Right renal cortex interstitium (tissue), 3 donors: ENCODE measurements at places on chromosomes 3 and 15. TPM values are rescaled to one million over a fixed set of nuclear protein-coding genes. Genes with fewer than 3 reads are reported as not detected.

DNA sequence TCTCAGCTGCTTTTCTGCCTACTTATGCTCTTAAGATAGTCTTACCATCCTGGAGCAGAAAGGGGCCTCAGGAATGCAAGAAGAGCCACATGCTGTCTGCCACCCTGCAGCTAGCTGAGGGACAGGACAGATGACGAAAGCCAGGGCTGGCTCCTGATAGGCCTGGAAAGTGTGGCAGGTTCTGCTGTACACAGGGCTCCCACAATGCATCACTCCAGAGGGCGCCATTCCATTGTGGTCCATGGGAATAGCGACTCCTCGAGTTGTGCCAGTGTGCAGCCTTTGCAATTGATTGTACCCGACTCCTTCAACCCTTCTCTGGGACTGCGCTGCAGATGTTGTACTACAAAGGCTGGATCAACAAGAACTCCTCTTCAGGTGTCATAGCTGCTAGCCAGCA lies 11.2 kb downstream of the ACAN start:
- DNase-seq: no peak

DNA sequence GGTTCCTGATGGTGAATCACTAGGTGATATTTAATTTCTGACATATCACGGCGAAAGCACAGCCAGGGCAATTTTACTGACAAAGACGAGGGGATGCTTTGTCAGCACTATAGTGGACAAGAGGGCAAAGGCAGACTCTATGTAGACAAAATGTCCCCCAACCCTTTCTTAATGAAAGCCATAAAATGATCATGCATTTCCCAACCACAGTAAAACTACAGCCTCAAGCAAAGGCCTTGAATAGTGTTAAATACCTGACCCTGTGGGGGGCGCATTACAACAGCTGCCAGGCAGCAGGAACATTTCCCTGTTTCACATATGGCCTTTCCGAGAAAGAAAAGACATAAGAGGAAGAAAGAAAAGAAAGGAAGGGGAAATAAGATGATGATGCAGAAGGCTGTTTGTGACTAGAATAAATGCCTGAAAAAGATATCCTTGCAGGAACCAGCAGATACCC lies 49.5 kb downstream of the GLDN start:
- no peak for DNase-seq

- peak; percentile 70 for DNase-seq
These were observed 1.0 kb upstream of the ATP1B3 start for GRCh38 chr3:141875374-141875892.

GRCh38 chr3:129812589-129812988 lies 80.9 kb downstream of the TMCC1 start:
- DNase-seq: no peak

DNA sequence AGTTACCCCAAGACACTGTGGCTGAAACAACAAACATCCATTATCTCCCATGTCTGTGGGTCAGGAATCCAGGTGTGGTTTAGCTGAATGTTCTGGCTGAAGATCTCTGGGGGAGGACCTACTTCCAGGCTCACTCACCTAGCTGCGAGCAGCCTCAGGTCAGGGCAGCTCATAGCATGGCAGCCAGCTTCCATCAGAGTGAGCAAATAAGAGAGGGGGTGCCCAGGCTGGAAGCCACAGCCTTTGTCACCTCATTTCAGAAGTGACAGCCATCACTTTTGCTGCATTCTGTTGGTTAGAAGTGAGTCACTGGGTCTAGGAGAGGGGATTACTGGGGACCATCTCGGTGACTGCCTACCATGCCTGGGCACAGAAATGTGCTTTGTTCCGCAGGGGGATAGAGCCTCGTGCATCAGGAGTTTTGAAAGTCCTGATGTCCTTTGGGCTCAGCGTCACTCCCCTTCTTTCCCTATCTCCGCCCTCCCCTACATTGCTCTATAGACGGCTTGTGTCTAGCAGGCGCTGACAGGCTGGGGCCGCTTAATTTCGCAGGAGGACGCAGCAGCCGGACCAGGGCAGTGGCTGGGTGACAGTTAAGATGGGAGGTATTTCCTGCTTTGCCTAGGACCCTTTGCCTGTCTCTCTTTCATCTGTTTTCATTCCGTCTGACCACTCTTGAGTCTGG lies 25.4 kb downstream of the TGM4 start:
- no peak for DNase-seq

DNA sequence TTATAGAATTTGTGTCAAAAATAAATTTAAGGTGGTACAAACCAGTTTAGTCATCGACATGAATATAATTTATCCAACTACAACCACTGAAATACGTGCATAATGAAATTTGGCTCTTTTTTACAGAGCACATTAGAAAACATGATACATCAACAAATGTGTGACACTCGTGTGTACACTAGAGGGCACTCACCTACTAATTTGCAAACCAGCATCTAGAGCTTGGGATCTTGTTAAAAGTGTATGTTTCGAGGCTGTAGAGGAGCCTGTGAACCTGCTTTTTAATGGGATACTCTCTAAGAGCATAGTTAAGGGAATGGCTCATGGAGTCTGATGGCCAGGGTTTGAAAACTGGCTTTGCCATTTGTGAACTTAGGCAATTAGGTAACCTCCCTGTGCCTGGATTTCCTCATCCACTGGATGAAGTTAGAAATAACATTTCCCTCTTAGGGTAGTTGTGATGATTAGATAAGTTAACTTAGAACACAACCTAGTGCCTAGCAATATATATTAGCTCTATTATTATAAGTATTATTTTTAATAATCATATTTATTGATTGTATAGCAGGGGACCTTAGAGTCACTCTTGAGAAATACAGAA lies 8.8 kb upstream of the CPOX start:
- peak; percentile 38 for DNase-seq

DNA sequence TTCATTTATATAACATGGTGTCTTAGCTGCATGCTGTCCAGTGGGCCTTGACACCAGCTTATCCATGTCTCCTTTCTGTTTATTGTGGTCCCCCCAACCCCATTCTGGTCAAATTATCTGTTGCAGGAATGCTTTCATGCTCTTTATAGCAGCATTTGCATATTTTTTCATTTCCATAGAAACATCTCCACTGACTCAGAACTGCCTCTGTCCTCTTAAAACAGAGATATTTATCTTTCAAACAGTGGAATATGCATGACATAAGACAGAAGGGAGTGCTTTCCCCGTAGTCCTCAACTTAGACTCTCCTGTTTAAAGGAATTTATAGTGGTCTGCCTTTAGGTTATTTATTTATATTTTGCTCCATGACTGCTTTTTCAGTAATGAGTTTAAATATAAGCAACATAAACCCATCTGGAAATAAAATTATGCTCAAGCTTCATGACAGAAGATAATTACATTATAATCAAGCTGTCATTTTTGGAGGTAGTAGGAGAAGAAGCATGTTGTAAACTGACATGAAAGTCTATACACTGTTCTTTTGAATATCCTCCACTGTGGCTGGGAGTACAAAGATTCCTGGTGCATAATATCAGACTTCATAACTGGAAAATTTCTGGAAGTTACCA lies 179.5 kb upstream of the CD96 start:
- DNase-seq: peak; percentile 16

DNA sequence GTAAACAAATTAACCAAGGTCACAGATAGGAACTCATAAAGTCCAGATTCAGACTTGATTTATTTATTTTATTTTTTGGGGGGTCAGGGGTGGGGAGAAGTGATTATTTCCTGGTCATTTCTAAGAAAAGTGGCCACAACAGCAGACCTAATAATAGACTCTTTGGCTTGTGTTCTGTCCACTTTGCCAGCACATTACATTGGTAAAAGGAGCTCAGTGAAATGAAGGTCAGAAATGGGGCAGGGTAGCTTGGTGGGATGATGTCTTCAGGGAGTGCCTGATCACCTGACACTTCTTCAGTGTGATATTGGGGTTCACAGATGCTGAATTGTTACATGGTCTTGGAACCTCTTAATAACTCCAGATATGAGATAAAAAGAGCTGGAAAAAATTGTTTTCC lies 10.1 kb downstream of the VPS8 start:
- no peak for DNase-seq

DNA sequence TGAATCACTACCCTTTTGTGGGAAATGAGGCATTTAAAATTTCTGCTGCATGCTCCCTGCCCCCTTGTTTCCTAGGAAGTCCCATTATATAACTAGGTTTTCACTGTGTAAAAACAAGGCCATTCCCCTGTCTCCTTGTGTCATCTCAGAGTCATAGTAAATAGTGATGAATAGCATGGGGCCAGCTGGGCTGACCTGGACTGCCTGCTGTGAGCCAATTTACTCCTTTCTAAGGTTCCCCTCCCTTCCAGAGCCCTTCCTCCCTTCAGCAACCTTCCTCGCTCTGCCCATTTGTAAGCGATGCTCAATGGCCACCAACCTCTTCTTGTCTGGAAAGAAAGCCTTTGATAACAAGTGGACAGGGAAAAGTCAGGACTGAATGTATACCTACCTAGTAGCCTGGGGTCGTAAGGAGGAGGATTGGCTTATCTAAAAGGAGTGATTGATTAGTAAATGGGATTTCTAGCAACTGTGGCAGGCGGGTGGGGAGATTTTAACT lies 11.7 kb downstream of the ITGA11 start:
- DNase-seq: no peak

- no peak for DNase-seq
These were observed 140.0 kb downstream of the SNRK start for GRCh38 chr3:43426388-43426787.

GRCh38 chr3:71854706-71855105 lies 69.8 kb upstream of the PROK2 start:
- no peak for DNase-seq

- DNase-seq: no peak
These were observed 101.6 kb upstream of the RAD18 start for GRCh38 chr3:9064850-9065249.

DNA sequence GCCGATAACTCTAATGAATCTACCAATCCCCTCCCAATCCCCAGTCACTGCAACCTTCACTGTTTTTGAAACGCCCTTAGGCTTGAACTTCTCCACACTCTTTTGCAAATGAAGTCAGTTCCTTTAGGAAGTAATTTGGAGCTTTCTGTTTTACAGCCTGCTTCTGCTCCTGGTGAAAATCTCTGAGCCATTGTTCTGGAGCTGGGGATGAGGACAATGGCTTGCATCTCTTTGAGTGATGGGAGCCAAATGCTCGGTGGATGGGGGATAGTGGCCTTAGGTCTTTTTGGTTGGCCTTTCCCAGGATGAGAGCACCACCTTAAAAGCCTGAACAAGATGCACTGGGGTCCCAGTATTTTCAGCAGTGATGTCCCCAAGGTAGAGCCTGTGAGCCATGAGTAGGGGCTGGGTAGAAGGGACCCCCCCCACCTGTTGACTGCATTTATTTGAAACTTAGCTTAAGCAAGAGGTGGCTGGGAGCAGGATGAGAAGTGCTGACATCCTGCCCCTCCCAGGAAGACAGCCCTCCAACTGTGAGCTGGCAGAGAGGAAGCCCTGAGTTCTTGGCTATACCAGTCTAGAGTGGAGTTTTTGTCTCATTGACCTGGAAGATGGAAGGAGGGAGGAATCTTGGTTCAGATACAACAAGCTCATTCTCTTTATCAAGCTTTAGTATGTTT lies 7.6 kb upstream of the MYO5C start:
- DNase-seq: no peak

GRCh38 chr15:57370929-57371328 lies 5.4 kb upstream of the CGNL1 start:
- DNase-seq: no peak

GRCh38 chr3:113271189-113271588 lies 59.8 kb downstream of the BOC start:
- DNase-seq: no peak

GRCh38 chr15:92797168-92798052 lies 102.7 kb upstream of the CHD2 start:
- DNase-seq: no peak

- DNase-seq: peak; percentile 45
These were observed 204.9 kb downstream of the CNTN4 start for GRCh38 chr3:2303566-2303965.

GRCh38 chr3:31300456-31301443 lies 232.0 kb upstream of the STT3B start:
- DNase-seq: no peak

GRCh38 chr3:111728566-111728935 lies 130.5 kb upstream of the PHLDB2 start:
- no peak for DNase-seq

GRCh38 chr15:52255008-52255407 lies 40.6 kb downstream of the MYO5C start:
- DNase-seq: no peak

GRCh38 chr3:46682974-46683373 lies 10.5 kb downstream of the ALS2CL start:
- DNase-seq: no peak

DNA sequence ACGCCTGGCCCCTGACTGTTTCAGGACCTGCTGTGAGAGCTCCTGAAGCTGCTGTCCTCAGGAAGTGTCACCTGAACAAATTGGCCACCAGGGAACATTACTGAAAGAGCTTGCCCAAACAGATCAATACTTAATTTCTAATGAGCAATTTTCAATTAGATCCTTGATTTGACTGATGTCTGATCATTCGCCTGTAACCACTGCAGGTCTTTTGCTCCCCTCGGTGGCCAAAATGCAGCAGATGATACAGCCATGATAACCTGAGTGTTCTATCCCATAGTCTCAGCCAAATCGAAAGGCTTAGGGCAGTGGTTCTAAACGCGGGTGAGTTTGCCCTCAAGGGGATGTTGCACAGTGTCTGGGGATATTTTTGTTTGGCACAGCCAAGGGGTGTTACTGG lies 57.6 kb upstream of the MEX3B start:
- DNase-seq: no peak

MEX3B gene
- 12.9 TPM for polyA plus RNA-seq

UNC13C gene
- polyA plus RNA-seq: 12.9 TPM

UACA gene
- 98.9 TPM for polyA plus RNA-seq

DCP1A gene
- polyA plus RNA-seq: 27.3 TPM

GOLGA8N gene
- 14.1 TPM for polyA plus RNA-seq

PLXNA1 gene
- polyA plus RNA-seq: 24.1 TPM

GTF2A2 gene
- polyA plus RNA-seq: 144 TPM

LCTL gene
- 0.17 TPM for polyA plus RNA-seq

SH3BP5 gene
- polyA plus RNA-seq: 70.0 TPM

ATP8B4 gene
- polyA plus RNA-seq: 3.5 TPM

HDC gene
- polyA plus RNA-seq: 0.83 TPM

TAGLN3 gene
- 2.1 TPM for polyA plus RNA-seq

GLDN gene
- polyA plus RNA-seq: 0.24 TPM

REC114 gene
- not detected for polyA plus RNA-seq
